ENCODE measurements at places on chromosomes 12 and 14. TPM values are rescaled to one million over a fixed set of nuclear protein-coding genes. Genes with fewer than 3 reads are reported as not detected.

- no peak for DNase-seq
Observed at GRCh38 chr12:1179128-1179527, 188.1 kb downstream of the ERC1 start.

GRCh38 chr12:81080431-81080983 is 2.6 kb downstream of the ACSS3 start:
- DNase-seq = peak; percentile 27

DNA sequence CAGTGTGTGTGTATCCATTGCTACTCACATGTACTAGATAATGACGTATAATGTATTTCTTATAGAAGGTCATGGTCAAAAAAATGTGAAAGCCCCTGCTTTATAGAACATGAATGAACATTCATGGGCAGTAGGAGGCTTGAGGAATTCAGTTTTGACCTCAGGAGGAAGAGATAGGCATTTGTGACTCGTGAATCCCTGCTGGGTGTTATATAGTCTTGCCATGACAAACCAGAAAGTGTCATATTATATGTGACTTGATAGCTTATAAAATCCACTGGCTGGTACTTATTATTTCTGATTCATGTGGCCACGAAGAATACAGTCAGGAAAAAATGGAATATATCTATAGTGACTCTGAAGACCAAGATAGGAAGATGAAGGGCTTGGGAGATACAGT is 287.6 kb downstream of the CEP128 start:
- DNase-seq = no peak

DNA sequence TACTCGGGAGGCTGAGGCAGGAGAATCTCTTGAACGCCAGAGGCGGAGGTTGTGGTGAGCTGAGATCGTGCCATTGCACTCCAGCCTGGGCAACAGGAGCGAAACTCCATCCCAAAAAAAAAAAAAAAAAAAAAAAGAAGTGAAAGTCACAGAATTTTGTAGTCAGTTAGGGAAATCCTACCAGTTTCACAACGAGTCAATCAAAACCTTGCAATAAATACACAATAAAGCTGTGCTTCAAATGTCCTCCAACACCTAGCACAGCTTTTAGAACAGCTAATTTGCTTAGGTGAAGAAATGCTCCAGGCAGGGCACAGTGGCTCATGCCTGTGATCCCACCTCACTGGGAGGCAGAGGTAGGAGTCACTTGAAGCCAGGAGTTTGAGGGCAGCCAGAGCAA is 112.8 kb upstream of the ATF7IP start:
- DNase-seq = no peak

DNA sequence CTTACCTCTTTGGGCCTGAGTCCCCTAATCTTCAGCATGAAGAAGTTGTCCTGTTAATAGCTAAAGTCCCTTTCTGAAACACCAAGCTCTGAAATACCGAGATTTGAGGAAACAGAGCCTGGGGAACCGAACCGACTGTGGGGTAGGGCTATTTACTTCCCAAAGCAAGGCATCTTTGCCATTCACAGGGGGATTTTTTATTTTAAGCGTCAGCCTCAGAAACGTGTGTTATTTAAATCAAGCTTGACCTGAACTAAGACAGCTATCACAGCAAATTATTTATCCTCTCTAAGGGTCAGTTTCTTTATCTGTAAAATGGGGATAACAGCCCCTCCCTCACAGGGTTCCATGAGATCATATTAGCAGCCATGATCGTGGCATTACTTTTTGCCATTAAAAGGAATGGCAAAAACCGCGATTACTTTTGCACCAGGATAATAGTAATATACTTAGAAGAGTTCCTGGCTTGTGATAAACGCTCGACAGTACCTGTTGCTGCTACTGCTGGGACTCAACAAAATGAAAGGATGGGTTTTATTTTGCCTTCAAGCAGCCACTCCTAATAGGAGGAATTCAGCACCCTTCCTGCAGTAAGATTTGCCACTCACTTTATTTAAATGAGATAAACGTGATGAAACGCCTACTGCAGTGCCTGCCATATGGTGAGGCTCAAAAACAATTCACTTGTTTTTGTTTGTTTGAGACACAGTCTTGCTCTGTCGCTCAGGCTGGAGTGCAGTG is 1.3 kb upstream of the CORO1C start:
- DNase-seq = no peak

- no peak for DNase-seq
Observed at GRCh38 chr14:55451950-55452349, 11.5 kb upstream of the TBPL2 start.

DNA sequence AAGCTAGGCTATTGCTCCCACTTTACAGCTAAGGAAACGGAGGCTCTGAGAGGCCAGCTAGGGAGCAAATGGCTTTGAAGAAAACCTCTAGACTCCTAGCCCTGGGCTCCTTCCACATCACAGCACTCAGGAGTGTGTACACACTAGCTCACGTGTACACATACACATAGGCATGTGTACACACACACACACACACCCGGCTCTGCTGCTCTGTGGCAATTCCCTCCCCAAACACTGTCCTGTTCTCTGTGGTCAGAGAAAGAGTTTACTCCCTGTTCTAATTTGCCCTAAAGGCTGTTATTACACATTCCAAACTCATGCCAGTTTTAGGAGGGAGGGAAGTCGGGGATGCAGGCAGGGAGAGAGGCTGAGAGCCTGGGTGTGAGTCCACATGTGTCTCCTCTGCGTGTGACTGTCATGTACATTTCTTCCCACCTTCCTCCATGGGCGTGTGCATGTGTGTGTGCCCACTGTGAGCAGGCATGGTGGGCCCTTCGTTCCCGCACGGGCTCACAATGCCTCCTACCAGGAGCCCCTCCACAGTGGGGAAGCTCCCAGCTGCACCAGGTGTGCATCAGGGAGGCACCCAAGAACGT is 14.2 kb downstream of the TRPV4 start:
- DNase-seq = peak; percentile 64

DNA sequence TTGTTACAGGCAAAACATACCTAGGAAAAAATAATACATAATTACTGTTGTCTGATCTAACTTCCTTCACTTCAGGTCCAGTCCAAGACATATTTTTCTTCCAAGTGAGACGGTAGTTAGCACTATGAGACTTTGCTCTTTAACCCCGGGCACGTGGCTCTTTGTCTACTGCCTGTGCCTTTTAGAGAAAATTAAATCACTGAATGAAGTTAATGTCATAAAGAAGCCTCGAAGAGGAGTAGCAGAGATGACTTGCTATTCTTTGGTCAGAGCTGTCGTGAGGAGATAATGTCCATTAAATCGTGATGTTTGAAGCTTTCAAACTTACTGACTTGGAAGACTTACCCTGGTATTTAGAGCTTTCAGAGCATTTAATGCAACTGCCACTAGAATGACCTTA is 8.7 kb downstream of the TESPA1 start:
- DNase-seq = no peak

DNA sequence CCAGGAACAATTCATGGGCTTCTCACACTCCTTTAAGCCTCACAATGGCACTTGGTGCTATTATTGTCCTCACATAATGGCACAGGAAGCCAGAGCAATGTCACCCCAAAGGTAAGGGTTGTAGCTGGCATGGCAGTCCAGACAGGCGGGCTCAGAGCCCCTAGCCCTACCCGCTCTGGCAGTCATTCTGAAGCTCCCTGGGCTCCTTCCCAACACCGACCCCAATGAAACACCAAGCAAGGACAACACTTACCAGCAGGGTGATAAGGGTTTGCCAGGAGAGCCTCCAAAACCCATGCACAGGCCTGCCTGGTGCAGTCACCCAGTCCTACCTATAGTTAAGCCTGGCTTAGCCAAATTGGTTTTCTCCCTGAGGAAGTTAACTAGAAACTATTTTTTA is 30.8 kb downstream of the MAX start:
- no peak for DNase-seq

- no peak for DNase-seq
Observed at GRCh38 chr14:24339284-24340151, at the start of gene RIPK3. RIPK3 (minus strand) TSS chr14:24339991; CDS start chr14:24339826, 165 bp downstream.

- DNase-seq = no peak
Observed at GRCh38 chr14:32683679-32684078, 255.0 kb upstream of the NPAS3 start.

DNA sequence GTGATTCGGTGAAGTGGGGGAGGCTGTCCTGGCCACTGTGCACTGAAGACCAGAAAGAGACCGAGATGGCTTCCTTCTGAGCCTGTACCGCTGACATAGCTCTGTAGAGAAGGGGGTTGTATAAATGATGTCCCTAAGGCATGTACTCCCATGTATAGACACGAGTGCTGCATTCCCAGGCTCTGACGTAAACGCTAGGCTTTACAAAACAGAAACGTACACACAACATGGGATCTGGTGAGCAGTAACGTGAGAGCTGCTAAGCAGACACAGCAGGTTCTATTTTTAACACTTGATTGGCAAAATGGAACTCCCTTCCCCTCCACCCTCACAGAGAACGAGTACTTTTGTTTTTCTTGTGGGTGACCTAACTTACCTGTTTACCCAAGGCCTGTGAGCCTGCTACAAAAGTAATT is 35.9 kb downstream of the ACADS start:
- DNase-seq = peak; percentile 86

GRCh38 chr12:12217018-12217359 is 49.9 kb downstream of the LRP6 start:
- DNase-seq = no peak

DNA sequence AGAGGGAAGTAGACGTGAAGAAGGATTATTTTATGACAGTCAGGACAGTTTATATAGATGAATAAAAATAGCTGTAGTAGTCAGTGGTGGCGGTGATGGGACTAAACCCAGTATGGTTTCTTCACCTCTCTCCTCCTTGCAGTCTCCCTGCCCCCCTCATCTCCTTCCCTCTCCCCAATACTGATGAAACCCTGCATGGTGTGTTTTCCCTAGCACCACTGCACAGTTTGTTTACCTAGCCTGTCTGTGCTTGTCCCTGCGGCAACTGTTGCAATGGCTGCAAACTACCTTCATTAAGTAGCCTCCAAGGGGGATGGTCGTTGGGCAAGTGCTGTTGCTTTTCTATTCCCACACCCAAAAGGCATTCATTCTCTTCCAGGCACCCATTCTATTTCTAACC is 14.7 kb downstream of the PCBP2 start:
- DNase-seq = no peak

GRCh38 chr14:94313991-94314655 is 9.0 kb downstream of the SERPINA6 start:
- DNase-seq = peak; percentile 84

LRFN5 gene
- 12.1 TPM for total RNA-seq

FSCB gene
- total RNA-seq = 1.4 TPM

ALX1 gene
- total RNA-seq = 1.2 TPM

SLC38A4 gene
- 4.6 TPM for total RNA-seq

ITGB7 gene
- 0.54 TPM for total RNA-seq

BBOF1 gene
- total RNA-seq = 9.8 TPM

SERPINA9 gene
- not detected for total RNA-seq

LMNTD1 gene
- not detected for total RNA-seq

KRT7 gene
- 1.4 TPM for total RNA-seq

BEGAIN gene
- 0.18 TPM for total RNA-seq

Data from fibroblast of the aortic adventitia (primary cell).